ENCODE measurements at places on chromosomes 12 and 14.
A peak's percentile ranks its signal among the peaks of the same experiment; 100 is the strongest.

GRCh38 chr12:132148368-132149045 lies 4.2 kb downstream of the NOC4L start:
- DNase-seq, result no peak

GRCh38 chr14:38063711-38064320 lies 143.9 kb upstream of the SSTR1 start:
- DNase-seq, result no peak

DNA sequence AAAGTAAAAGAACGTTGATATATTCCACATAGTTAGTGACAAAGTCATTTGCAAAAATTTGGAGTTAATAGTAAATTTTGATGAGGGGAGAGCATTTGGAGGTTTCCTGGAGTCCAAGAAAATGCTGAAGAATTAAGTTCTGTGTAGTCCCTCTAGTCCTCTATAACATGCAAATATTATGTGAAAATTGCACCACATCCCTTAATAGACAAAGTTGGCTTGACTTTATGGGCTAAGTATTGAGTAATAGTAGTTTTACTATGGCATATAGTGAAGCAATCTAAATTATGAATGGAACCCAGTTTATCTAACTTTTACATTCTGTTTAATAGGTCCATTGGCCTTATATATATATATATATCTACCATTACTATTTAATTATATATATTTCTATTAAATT lies 66.4 kb upstream of the DCN start:
- no peak for DNase-seq

DNA sequence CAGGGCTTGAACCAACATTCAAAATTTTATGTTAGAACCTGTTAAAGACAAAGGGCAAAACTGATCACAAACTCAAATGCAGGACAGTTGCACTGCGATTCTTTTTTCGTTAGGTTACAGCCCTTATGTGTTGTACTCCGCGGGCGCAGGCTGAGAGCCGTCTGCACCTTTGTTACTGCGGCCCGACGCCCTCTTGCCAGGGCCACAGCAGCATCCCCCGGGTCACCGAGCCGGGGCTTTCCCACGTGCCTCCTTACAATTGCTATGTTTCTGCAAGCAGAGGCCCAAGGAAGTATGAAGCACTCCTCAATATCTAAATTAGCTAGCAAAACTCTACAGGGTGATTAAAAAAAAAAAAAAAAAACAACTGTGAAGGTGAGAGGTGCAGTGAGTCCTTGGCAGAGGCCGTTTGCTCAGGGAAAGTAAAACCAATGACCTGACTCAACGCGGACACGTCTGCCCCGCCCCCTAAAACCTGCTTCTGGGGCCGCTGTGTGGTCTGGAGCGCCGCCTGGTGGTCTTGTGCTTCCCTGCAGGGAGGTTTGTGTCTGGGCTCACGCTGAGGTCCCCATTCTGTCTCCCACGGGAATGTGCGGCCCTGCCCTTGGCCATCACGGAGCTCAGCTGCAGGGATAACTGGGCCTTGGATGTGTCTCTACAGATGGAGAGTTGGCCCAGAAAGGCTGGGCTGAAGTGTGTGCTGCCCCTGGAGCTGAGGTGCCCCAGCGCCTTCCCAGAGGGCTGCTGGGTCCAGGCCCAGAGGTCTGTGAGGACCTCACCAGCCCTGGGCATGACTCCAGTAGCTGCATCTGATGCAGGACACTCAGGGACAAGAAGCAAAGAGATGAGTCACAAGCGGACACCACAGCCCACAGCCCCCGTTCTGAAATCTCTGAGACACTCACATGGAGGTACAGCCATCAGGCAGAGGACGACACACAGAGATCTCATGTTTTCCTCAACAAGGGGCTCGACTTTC lies 418.5 kb downstream of the TMEM121 start:
- peak; percentile 53 for DNase-seq

- DNase-seq, result no peak
Observed at GRCh38 chr14:22417914-22418313, 171.1 kb downstream of the DAD1 start.

DNA sequence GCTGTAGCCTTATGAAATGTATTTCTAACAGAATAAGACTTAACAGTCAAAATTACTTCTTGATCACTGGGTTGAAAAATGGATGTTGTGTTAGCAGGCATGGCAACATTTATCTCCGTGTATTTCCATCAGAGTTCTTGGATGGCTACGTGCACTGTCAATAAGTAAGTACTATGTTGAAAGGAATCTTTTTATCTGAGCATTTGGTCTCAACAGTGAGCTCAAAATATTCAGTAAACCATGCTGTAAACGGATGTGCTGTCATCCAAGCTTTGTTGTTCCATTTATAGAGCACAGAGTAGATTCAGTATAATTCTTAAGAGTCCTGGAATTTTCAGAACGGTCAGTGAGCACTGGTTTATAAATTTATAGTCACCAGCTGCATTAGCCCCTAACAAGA lies 15.5 kb downstream of the SCAF11 start:
- no peak for DNase-seq

DNA sequence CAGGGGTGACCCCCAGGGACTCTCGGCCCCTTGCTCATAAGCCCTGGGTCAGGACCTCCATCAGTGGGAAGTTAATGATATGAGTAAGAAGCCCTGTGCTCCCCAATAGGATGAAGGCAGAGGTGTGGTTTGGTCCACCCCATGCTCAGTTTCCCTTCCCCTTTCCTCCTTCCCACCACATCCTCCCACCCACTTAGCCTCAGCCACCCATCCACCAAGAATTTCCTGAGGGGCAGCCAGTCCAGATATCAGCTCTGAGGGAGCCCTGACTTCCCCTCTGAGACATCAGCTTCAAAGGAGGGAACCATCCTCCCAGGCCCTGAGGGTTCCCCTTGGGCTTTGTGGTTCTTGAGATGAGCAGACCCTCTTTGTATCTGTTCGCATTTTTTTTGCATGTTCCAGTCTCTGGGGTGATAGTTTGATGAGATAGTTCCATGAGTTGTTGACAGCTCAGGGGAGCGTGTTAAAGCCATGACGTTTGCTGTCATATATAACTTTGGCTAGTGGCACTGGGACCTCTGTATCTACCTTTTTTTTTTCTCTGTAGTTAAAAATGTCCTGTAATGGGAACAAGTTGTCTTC lies 71.2 kb downstream of the LGMN start:
- DNase-seq, result no peak

DNA sequence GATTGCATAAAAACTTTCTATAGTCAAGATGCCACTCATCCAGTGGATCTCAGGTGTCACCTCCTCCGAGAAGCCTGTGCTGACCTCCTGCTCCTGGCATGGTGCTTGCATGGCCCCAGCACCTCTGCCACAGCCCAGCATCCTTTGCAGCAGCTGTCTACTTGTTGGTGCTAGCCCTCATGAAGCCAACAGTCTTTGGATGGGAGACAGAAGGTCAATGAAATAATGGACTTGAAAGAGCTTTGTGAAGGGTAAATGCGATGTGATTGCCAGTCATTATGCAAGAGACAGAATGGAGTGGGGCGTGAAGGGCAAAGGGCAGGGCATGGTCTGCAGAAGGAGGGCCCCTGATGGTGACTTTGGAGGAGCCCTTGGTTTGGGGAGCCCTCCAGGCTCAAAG lies 63.0 kb upstream of the CLMN start:
- no peak for DNase-seq

DNA sequence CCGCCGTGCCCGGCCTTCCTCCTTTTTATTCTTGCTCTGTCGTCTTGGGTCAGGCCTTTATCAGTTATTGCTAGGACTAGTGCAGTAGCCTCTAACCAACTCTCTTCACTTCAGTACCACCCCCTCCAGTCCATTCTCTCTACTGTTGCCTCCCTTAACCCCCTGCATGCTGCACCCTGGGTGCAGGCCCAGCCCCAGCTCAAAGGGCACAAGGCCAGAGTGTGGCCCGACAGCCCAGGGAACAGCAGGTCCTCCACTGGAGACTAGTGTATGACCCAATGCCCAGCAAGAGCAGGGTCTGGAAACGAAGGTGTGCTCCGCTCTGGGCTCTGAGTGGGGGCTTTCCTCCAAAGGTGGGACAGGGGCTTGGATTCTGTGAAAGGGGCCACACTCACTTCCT lies 30.0 kb upstream of the RFLNA start:
- DNase-seq, result no peak

- no peak for DNase-seq
Observed at GRCh38 chr12:127909041-127909440, 357.9 kb upstream of the TMEM132C start.

- DNase-seq, result no peak
Observed at GRCh38 chr12:1820191-1820895, at the start of gene LRTM2. TSS of gene LRTM2 (plus strand) at chr12:1820565. CDS start at chr12:1828149, 7,584 bp downstream.

DNA sequence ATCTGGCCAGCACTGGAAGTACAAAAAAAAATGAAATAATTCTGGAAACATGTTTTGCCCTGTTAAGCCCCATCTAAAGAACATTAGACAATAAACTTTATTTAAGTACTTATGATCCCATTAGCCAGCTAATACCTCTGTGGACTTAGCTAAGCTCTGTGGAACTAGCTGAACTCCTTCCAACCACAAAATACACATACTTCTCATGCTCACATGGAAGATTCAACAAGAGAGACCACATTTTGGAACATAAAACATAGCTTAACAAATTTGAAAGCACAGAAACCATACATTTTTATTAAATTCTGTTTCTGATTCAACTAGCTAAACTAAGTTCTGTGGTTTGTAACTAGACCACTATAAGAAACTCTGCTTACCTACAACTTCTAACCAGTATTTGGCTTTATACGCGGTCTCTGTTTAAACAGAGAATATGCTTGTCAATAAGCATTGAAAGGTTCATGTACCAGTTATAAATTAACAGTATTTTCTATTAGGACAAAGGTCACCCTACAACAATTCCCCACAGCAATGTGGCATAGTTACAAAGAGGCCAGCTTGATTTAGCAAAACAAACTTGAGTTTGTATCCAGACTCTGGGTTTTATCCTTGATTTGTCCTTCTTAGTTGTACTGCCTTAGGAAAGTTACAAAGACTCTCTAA lies 300.1 kb downstream of the C12orf50 start:
- no peak for DNase-seq

GRCh38 chr12:42468921-42469320 lies 120.6 kb downstream of the PRICKLE1 start:
- no peak for DNase-seq

- DNase-seq, result no peak
Observed at GRCh38 chr14:31834616-31835015, 242.5 kb upstream of the ARHGAP5 start.

GRCh38 chr12:73221836-73222235 lies 949.7 kb downstream of the TRHDE start:
- no peak for DNase-seq

DNA sequence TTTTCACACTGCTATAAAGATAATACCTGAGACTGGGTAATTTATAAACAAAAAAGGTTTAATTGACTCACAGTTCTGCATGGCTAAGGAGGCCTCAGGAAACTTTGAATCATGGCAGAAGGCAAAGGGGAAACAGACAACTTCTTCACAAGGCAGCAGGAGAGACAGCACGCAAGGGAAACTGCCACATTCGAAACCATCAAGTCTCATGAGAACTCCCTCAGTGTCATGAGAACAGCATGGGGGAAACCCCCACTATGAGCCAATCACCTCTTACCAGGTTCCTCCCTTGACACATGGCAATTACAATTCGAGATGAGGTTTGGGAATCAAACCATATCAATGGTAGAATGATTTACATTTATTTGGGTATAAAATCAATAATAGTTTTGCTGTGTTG lies 558.5 kb downstream of the TMTC2 start:
- no peak for DNase-seq

DNA sequence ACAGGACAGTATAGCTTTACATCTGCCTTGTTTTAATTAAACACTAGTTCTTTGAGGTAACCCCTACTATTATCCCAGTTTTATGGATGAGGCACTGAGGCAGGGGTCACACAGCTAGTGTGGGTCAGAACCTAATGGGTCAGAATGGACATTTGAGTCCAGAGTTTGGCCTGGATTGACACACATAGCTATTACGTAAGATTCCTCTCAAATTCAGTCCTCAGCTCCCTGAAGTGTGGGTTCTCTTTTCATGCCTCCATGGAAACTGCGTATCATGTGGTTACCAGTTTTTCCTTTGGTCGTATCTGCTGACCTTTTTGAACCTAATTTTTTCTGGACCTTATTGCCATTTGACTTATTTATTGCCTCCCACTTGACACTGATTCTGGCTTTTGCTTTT lies 40.4 kb downstream of the PSEN1 start:
- DNase-seq, result no peak

- no peak for DNase-seq
Observed at GRCh38 chr12:82757656-82758055, 71.0 kb downstream of the TMTC2 start.

DNA sequence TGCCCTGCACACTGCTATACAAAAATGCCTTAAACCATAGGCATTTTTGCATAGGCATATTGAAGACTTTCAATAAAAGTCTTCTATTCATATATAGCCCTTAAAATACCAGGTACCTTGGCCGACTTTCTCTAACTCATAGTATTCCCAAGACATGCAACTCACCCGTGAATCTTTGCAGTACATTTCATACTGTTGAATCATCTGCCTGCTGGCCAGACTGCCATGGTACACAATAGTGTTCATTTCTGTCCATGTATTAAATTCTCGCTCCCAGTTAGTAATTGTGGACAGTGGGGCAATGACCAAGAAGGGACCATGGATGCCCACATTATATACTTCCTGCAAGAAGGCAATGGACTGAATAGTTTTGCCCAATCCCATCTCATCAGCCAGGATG lies 24.3 kb upstream of the SUPT16H start:
- DNase-seq, result no peak

DNA sequence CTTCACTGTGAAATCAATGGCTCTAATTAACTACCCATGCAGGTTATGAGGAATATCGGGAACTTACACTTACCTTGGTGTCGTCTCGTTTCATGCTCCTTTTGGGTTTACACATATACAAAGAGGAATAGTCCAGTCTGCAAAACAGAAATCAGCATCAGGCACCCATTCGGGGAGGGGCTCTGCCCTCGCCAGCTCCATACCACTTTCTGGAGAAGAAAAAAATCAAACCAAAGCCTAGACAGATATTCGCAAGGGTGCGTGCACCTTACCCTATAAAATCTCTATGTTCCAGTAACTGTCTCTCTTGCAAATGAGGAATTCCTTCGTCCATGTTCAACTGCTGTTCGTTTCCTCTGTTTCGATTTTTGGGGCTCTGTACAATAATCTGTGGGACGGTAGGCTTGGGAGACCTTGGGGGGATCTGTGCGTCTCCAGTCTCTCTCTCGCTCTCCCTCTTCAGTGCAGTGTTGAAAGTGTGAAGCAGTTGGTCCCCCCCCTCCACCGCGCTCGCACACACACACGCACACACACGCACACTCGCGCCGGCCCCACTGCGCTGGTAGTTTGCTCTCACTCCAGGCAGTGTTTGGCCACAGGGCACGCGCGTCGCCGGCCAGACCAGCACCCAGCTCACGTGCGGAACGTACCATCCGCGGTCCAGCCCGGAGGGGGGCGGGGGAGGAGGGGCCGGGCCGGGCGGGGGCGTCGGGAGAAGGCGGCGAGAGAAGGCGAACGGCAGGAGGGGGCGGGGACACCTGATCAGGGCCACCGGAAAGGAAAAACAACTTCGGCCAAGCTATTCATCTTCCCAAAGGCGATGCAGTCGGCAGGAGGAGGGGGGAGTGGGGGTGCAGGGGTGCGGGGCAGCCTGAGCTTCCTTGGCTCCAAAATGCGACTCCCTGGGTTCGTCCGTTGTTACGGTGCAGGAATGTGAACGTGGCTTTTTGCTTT lies at the start of gene BHLHE41:
BHLHE41 (minus strand) TSS at position 592 of the 954 bp plus-strand sequence; CDS start at position 334, 258 bp downstream.
- DNase-seq, result no peak

- DNase-seq, result no peak
Observed at GRCh38 chr12:81150382-81150781, 72.5 kb downstream of the ACSS3 start.

Measured in stimulated activated CD8-positive, alpha-beta memory T cell treated with anti-CD3 and anti-CD28 coated beads, Interleukin-15, amount 100 ng/mL, for 1 hour (primary cell).